Osteocyte (in vitro differentiated cells): ENCODE measurements at places on chromosomes 2 and 18. TPM values are rescaled to one million over a fixed set of nuclear protein-coding genes. Genes with fewer than 3 reads are reported as not detected.

DNA sequence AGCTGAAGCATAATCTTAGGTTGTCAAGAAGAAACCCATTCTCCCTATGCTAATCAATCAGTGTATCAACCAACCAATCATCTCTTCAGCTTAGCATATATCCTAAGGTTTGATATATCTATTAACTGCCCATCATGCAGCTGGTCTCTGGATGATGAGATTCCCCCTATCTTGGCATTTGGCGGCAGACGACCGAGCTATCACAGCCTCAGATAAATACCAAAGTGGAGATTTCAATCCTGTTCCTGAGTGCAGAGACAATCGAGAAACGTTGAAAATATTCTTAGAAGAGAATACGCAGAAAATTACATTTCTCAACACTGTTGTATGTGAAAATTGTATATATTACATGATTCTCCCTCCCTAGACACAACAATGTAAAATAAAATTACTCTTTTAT, 259.0 kb upstream of the SIX3 start:
- H3K4me3 ChIP-seq, result no peak overlapping the region
- no peak for DNase-seq
- no peaks in the 10 kb centered on the region for H3K4me1 ChIP-seq
- H3K36me3 ChIP-seq, result no peaks in the 10 kb centered on the region

- no peak overlapping the region for H3K4me3 ChIP-seq
- DNase-seq, result no peak
- no peaks in the 10 kb centered on the region for H3K27me3 ChIP-seq
- peaks cover 17% of the 10 kb centered on the region for H3K4me1 ChIP-seq
- no peaks in the 10 kb centered on the region for H3K36me3 ChIP-seq
These were observed 54.8 kb downstream of the GALNT14 start for GRCh38 chr2:31083234-31083993.

GRCh38 chr18:3246635-3247239, 864 bp upstream of the MYL12A start:
- DNase-seq, result no peak
- H3K27ac ChIP-seq, result peak overlapping the region; percentile 99
- peak overlapping the region; percentile 88 for H3K4me3 ChIP-seq
- H3K27me3 ChIP-seq, result no peaks in the 10 kb centered on the region

DNA sequence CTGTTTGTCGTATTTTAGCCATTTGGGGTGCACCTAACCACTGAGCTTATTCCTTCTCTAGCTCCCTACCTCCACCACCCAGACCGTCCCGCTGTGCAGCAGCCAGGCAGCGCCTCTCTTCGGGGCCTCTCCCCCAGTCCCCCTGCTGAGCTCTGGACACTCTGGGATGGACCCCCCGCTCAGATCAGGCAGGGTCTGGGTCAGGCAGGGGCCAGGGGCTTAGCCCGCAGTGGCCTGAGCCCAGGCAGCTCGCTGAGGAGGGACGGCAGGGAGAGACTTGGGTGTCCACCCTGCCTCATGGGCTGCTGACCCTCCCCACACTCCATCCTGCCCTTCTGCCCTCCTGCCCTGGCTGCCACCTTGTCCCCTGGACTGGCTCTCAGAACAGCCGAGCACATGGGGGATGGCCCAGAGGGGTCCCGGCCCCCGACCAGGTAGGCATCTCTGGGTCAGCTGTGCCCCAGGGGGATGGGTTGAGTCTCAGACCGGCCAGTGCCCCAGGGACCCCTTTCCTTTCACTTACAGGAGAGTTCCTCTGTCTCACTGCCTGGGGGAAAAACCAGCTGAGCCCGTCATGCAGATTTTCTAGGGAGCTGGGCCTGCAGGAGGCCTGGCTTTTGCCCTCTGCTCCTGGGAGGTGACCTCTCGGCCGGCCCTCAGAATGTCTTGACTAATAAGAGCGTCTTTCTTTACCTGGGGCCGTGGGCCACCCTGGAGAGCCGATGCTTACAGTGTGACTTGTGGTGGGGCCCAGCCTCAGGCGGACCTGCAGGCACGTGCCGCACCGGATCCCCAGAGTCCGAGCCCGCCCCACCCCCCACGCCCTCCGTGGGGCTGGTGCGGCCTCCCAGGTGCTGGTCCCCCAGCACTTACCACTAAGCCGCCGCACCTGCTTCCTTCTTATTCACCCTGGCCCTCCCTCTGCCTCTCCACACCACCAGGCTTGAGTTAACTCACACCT, 22.8 kb upstream of the PXDN start:
- H3K4me3 ChIP-seq, result no peak overlapping the region
- H3K4me1 ChIP-seq, result no peaks in the 10 kb centered on the region
- no peak overlapping the region for H3K27ac ChIP-seq

DNA sequence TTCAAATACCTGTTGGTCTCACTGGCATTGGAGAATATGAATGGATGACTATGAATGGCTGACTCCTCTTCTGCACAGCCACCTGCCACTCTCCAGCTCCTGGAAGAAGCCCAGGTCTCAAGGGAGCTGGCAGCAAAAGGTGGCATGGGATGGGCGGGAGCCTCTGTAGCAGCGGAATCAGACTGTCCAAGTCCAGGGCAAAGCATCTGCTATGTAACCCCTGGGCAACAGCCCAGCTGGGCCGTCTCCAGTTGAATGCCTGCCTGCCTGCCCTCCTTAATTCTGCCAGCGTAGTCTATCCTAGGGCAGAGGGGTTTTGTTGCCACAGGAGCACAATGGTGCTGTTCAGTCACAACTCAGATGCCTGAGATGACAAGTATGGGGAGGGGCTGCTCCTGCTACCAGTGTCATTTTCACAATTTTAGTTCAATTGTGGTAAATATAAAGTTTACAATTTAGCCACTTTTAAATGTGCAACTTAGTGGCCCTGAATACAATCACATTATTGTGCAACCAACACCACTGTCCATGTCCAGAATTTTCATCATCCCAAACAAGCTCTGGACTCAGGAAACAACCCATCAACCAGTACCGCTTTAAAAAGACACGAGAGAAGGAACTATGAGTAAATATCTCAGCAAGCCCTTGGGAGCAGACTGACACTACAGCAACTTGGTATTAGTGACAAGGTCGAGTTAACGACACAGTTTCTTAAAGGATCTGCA, 115.2 kb downstream of the MYO5B start:
- no peaks in the 10 kb centered on the region for H3K36me3 ChIP-seq
- no peak for DNase-seq
- no peak overlapping the region for H3K4me3 ChIP-seq
- no peaks in the 10 kb centered on the region for H3K4me1 ChIP-seq
- H3K27me3 ChIP-seq, result no peaks in the 10 kb centered on the region
- H3K27ac ChIP-seq, result no peak overlapping the region

- H3K36me3 ChIP-seq, result peaks cover 2% of the 10 kb centered on the region
- H3K27ac ChIP-seq, result no peak overlapping the region
- DNase-seq, result no peak
- H3K27me3 ChIP-seq, result no peaks in the 10 kb centered on the region
- no peak overlapping the region for H3K4me3 ChIP-seq
These were observed 120.8 kb downstream of the LTBP1 start for GRCh38 chr2:33067598-33067997.

- peaks cover 72% of the 10 kb centered on the region for H3K4me1 ChIP-seq
- H3K36me3 ChIP-seq, result no peaks in the 10 kb centered on the region
- H3K4me3 ChIP-seq, result peak overlapping the region; percentile 33
- peak overlapping the region; percentile 97 for H3K27ac ChIP-seq
- peak; percentile 90 for DNase-seq
- H3K27me3 ChIP-seq, result no peaks in the 10 kb centered on the region
These were observed 62.2 kb upstream of the RTN4 start for GRCh38 chr2:55112229-55113031.

Gene SNRPD1
- 36.2 and 37.7 TPM in 2 replicates for total RNA-seq

Gene MOGAT1
- not detected in 2 replicates for total RNA-seq

Gene CCDC148
- 2.2 and 2.8 TPM in 2 replicates for total RNA-seq

Gene GPR155
- total RNA-seq, result 5.2 and 6.2 TPM in 2 replicates

Gene DLGAP1
- 0.05 TPM in 1 of 2 replicates, not detected in the other for total RNA-seq

Gene IL1B
- total RNA-seq, result not detected in 2 replicates

Gene FIGN
- total RNA-seq, result 35.3 and 37.7 TPM in 2 replicates
